ENCODE measurements at places on chromosomes 12 and 14.

- DNase-seq: no peak
These were observed 157.6 kb downstream of the DUSP6 start for GRCh38 chr12:89194683-89195082.

DNA sequence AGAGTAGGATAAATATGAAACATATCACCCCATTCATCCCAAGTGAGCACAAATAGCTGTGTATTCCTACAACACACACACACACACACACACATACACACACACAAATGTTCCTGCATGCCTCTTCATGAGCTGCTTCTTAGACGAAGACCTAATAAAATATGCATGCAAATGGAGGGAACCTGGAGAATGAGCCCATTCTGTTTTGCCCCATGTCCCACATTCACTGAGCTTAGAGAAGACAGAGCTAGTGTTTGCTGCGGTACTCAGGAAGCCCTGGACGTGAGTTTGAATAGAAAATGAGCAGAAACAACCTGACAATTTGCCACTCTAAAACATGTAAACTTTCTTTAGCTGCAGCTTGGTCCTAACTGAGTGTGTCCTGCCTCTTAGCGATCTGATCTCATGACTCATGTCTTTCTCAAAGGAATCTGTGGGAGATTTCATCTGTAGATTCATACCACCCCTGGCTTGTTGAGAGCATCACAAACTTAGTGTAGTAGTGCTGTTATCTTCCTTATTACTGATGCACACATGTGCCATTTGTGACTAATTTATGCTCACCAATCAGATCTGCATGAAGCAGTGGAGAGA, 86.8 kb downstream of the ITPR2 start:
- no peak for DNase-seq

GRCh38 chr12:100995771-100996170, 201.2 kb downstream of the ANO4 start:
- DNase-seq: no peak

DNA sequence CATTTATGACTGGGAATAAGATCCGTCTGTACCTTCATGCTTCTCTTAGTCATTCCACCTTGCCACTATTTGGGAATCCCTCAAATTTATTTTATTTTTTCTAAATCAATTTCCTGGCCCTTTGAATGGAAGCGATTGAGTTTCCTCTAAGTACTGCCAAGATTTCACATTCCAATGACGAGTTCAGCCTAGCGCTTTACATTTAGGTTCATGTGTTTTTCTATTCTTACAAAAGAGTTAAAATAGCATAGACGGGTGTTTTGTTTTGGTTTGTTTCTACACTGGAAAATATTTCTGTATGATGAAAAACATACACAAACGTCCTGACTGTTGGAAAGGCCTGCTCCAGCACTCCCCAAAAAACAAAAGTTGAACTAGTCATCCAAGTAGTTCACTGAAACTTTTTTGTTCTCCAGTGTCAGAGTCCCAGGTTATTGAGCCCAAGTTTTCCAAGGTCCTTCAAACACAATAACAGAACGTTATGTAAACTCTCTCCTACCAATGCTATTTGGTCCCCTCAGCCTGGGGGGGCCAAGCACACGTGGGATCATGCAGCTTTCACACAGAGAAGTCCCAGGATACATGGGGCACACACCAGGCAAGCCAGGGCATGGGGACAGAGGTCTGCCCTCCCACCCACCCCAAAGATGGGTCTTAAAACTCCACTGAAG, 74.8 kb upstream of the FOXN3 start:
- DNase-seq: no peak

GRCh38 chr12:108009442-108010070, 119.5 kb upstream of the WSCD2 start:
- DNase-seq: no peak

- DNase-seq: no peak
These were observed 4.4 kb downstream of the XRCC3 start for GRCh38 chr14:103710771-103711377.

DNA sequence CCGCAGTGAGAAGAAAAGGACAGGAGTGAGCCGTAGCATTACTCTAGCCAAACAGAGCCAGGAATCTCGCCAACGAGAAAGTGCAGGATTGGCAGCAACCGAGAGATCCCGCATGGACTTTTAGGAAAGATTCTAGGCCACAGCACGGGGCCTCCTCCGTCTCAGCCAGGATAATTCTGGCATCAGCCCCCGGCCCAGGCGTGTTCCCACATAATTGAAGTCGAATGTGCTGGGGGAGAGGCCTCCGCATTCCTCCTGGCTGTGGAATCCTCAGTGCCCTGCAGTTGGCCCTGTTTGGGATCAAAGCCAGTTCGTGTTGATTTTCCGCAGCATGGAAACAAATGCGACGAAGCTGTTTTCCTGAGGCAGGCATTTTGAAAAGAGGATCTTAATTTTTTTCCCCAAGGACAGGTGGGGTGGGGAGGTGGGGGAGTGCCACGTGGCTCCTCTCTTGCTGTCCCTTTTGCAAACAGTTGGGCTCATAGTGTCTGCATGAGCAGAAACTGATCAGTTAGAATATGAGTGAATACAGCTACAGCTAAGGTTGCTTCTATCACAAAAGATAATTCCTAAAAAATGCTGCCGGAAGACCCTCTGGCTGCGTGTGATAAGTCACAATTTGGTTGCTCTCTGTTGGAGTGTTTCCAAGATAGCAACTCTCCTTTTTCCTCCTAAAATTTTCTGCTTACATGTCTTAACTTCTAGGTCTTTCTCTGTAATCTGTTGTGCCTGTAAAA, 37.3 kb upstream of the ATXN2 start:
- DNase-seq: no peak
